Right cardiac atrium (tissue), 5 donors: ENCODE measurements at places on chromosomes 1 and 21. TPM values are rescaled to one million over a fixed set of nuclear protein-coding genes. Genes with fewer than 3 reads are reported as not detected.
A peak's percentile ranks its signal among the peaks of the same experiment; 100 is the strongest.

The CD101 gene
- 0.48 TPM for polyA plus RNA-seq

The PDXK gene
- polyA plus RNA-seq, result 53.3 TPM

The CYP4A11 gene
- not detected for polyA plus RNA-seq

The RGL1 gene
- 7.2 TPM for polyA plus RNA-seq

The CFAP141 gene
- polyA plus RNA-seq, result not detected

The OLIG2 gene
- not detected for polyA plus RNA-seq

The COL11A1 gene
- 0.05 TPM for polyA plus RNA-seq

The ACTA1 gene
- polyA plus RNA-seq, result 1,262 TPM

The GSTM5 gene
- polyA plus RNA-seq, result 7.8 TPM

DNA sequence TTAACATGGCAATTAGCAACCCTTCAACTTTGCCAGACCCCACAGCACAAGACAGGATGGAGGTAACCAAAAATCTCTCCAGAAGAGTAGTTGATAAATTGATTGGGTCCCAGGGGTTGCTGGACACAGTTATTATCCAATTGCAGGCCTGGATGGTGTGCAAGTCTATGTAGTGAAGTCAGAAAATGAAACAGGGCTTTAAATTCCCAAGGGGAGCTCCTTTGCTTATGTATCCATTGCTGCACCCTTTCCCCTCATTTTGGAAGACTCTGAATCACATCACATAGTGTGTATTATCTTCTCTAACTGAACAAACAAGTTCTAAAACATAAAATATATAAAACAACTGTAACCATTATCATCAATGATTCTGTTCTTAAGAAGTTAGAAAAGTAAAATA lies 550.2 kb downstream of the LMO4 start:
- DNase-seq, result no peak

GRCh38 chr1:200794506-200795065 lies 55.9 kb downstream of the CAMSAP2 start:
- DNase-seq, result no peak

GRCh38 chr1:79264975-79265818 lies 258.7 kb upstream of the ADGRL4 start:
- no peak for DNase-seq

DNA sequence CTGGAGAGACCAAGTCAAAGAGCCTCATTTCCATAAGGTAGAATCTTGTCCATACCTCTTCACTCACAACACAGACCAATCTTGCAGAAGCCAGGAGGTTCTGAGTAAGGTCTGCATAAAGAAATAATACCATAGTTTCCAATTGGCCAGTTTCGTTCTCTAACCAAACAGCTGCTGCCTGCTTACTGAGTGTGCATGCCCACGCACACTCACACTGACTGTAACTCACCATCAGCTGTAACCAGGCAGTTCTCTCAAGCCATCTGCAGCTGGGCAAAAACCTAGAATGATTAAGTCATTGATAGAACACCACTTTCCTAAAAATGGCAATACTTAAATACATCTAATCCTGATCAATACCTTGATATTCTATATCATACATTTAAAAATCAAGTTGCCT lies 106.6 kb upstream of the VAV3 start:
- DNase-seq, result no peak

GRCh38 chr1:36765785-36766300 lies 268.5 kb downstream of the GRIK3 start:
- no peak for DNase-seq

DNA sequence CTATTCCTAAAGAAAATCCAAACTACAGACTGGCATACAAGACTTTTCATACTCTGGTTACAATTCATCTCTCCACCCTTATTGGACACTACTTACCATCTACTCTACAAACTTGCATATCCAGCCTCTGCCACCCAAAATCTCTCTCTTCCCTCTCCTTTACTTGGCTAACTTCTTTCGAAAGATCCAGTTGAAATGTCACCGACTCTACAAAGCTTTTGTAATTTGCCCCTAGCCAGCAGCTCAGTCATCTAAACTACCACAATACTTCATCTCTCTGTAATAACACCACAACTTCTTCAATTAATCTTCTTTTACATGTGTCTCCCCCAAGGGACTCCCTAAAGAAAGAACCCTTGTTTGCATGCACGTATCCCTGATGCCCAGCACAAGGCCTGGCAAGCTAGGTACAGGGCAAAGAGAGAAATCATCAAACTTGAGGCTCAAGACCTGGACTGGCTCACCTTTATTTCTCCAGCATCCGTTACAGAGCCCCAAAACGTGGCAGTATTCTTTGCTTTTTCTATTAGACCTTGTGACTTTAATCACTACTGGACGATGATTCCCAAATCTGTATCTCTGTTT lies 2.7 kb downstream of the ZBTB21 start:
- DNase-seq, result no peak

DNA sequence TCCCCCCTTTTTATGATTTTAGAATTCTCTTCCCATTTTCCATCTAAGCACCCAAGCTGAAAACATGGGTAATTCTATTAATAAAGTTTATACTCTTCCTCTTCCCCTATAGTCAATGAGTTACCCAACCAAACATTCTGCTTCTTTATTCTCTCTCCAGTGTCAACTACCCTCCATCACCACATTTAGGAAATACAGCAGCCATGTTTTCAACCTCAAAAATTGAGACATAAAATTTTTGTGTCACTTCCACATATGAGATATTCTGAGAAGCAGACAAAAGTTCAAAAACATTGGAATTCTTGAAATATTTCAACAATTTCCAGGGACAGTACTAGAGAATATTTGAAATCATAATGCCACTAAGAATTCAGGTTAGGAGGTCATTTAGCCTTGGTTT lies 64.8 kb upstream of the ATP1A1 start:
- DNase-seq, result no peak

GRCh38 chr1:229892515-229893117 lies 174.4 kb upstream of the GALNT2 start:
- no peak for DNase-seq

GRCh38 chr1:39196244-39197215 lies 8.0 kb upstream of the MACF1 start:
- no peak for DNase-seq

- DNase-seq, result peak; percentile 80
Observed at GRCh38 chr1:201499795-201500669, 6.9 kb downstream of the CSRP1 start.

GRCh38 chr1:36609241-36610027 lies 126.7 kb upstream of the CSF3R start:
- peak; percentile 19 for DNase-seq

DNA sequence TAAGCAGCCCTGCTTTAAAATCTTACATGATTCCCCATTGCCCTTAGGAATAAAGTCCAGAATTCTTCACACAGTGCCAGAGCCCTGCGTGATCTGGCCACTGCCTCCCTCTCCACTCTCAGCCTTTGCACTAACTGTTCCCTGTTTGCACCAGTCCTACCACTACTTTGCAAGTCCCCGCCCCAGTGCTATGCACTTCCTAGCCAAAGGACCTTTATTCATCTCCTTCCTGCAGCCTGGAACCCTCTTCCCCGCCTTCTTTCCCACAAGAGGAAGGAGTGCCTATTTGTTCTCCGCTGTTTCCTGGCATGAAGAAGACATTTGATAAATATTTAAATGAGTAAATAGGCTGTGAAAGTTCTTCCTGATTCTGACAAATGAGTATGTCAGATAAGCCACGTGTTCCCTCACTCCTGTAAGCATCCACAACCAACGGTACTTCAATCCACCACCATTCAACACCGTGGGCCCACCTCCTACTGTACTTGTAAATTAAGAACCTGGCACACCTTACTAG lies 23.9 kb downstream of the CAPN8 start:
- no peak for DNase-seq

DNA sequence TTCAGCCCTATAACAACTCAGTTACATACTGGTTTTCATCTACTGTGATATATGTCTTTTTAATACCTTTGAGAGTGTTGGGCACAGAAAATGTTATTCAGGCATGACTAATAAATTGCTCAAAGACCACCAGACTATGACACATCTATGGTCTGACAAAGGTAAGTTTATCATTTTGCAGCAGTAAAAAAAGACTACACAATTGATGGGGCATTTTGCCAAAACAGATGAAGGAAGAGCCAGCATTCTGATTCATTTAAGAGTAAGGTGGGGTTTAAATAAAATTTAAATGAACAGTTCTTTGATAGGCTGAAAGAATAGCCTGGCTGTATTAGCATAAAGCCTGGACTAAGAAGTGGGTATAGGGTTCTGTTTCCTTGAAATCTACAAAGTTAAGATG lies 8.8 kb upstream of the RNPC3 start:
- DNase-seq, result no peak

GRCh38 chr1:28456078-28456477 lies 49.8 kb upstream of the RCC1 start:
- no peak for DNase-seq

DNA sequence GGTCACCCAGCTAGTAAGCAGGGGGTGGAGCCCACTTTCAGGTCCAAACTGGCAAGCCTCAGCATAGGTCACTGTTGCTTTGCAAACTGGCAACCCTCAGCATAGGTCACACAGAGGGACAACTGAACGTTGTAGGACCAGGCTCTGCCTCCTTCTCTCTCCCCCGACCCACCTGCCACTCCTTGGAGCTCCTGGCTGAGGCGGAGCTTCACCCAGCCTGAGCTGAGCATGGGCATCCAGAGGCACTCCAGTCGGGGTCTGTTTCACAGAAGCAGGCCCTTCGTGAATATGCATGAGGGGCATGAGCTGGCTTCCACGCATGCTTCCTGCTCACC lies 24.2 kb downstream of the CAPZB start:
- no peak for DNase-seq

DNA sequence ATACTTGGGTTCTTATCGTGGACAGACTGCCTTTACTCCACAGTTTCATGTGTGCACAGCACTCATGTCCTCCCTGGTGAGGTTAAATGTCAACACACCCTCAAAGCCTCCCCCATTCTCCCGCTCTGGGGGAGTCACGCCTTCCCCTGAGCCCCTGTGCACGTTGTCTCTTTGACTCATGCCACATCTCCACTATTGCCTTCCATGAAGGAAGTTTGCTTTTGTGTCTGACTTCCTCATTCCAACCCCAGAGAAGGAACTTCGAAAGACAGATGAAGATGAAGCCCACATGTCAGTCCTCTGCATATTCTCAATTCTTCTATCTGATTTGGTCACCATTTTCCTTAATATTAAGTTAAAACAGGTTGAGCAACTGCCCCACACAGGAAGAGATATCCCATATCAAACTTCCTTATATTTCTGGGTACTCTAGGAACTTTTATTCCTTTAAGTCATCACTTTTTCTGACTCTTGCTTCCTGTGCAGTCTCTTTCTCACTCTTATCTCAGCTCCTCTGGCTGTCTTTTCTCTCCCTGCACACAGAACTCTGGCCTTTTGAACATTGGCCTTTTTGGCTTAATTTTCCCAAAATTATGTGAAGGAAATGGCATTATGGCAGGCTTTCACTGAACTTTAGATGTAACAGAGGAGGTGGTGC lies 41.5 kb downstream of the C4BPA start:
- DNase-seq, result no peak

- no peak for DNase-seq
Observed at GRCh38 chr1:103273106-103273505, 164.8 kb upstream of the COL11A1 start.

GRCh38 chr1:182146286-182146685 lies 84.8 kb upstream of the ZNF648 start:
- no peak for DNase-seq

DNA sequence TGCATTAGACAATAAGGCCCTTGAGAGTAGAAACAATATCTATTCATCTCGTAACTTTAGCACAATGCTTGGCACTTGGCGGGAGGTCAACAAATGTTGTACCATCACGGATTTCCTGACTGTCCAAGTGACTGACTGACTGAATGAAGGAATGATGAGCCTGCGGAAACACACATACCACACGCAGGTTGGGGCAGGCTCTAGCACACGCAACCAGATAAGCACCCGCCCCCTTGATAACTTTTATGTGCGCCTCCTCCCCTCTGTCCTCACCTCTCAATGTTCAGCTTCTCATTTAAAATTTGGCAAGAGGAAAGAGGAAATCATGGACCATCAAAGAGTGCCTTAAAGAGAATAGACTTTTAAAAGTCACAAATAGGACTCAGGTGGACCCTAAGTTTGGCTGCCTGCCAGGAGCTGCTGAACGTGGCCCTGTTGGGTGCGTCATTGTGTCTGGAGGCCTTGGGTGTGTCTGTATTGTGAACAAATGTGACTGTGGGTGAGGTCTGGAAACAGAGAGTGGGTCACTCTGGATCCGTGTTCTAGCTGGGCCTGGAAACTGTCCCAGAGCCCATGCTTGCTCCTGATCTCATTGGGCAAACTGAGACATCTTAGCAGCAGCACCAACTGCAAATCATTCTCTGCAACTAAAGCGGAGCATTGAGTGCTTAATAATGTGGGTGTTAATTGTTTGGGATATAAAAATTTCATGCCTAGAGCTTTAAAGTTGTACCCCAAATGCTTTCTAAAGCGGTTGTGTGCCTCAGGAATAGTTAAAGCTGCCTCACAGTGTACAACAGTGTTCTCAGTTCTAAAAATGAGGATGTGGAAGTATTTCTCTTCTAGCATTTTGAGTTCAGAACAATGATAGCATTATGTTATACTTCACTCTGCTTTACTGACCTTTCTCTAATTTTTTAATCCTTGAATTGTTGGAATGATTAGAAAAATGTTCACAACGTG lies 47.6 kb upstream of the ABCG1 start:
- peak; percentile 65 for DNase-seq
